ENCODE measurements at places on chromosomes 5 and 9.
A peak's percentile ranks its signal among the peaks of the same experiment; 100 is the strongest.

DNA sequence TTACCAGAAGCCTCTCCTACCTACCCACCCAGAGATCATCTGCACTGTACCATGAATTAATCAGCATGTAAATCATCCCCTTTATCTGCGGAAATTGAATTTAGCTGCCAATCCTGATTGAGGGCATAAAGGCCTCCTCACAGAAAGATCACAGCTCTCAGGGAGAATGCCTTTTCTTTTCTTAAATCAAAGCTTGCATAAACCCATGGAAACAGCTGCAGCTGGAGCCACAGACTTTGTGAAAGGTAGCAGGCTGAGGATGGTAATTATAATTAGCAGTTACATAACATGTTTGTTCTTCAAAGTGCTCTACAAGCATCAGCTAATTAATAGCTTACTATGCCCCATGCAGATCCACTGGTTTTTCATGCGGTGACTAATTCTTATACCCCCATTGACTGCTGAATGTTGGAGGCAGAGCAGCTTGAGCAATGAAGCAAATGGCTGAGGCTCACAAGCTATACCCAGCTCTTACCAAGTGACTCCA is 54.6 kb downstream of the SUSD1 start:
- DNase-seq = no peak

- DNase-seq = no peak
Observed at GRCh38 chr9:16743375-16743774, 127.1 kb downstream of the BNC2 start.

GRCh38 chr5:141272906-141273305 is 27.7 kb downstream of the PCDHB15 start:
- no peak for DNase-seq

DNA sequence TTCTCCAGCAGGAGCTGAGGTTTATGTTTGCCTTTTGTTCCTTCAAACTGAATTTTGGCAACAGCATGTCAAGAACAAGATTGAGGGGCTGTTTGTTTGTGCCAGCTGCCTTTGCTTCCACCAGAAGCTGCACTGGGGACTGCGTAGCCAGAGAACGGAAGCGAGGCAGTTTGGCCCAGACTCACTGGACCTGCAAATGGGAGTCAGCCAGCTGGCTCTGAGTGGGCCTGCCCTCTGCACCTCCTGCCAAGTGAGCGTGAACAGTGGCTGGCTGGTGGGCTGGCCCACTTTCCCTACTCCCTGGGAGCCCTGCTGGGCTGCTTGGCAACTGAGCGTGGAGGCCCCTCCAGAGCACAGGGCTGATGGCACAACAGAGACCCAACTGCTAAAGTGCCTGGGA is 111.6 kb downstream of the GALNT10 start:
- peak; percentile 73 for DNase-seq

- DNase-seq = no peak
Observed at GRCh38 chr5:129601576-129601975, 141.5 kb downstream of the ADAMTS19 start.

DNA sequence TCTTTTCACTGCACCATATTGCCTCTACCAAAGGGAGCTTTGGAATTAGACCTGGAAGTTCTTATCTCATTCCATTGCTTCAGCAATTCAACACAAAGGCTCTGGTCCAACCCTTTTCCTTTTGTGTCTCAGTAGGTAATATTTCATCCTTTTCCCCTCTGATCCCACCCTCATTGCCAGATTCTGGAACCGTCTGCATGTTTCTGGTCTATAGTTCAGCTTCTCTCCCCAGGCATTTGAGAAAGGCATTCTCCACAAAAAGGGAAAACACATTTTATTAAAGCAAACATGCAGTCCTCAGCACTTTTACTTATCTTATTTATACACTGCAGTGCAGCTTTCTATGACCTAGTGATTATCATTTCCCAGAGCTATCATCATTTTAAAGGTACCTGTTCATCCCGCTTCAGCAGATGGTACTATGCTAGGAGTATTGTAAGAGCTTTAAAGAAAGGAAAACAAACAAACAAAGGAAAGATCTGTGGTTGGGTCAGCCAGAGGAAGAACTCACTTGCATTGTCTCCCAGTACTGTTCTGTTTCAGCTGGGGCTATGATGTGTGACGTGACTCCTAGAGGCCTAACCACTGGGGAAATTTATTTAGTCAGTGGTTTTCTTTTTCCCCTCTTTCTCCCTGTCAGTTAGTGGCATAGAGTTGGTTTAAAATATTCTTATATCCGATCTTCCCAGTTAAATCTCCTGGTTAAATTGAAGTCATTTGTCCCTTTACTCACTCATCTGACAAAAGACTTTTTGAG is 269.2 kb downstream of the TMEM38B start:
- DNase-seq = peak; percentile 66

- no peak for DNase-seq
Observed at GRCh38 chr9:113397203-113397631, 3.9 kb downstream of the ALAD start.

GRCh38 chr9:37029776-37030610 is 4.1 kb downstream of the PAX5 start:
- DNase-seq = no peak

- DNase-seq = no peak
Observed at GRCh38 chr9:88187631-88188030, 49.4 kb upstream of the SPATA31C2 start.

- no peak for DNase-seq
Observed at GRCh38 chr9:86093788-86094555, 5.4 kb downstream of the GOLM1 start.

DNA sequence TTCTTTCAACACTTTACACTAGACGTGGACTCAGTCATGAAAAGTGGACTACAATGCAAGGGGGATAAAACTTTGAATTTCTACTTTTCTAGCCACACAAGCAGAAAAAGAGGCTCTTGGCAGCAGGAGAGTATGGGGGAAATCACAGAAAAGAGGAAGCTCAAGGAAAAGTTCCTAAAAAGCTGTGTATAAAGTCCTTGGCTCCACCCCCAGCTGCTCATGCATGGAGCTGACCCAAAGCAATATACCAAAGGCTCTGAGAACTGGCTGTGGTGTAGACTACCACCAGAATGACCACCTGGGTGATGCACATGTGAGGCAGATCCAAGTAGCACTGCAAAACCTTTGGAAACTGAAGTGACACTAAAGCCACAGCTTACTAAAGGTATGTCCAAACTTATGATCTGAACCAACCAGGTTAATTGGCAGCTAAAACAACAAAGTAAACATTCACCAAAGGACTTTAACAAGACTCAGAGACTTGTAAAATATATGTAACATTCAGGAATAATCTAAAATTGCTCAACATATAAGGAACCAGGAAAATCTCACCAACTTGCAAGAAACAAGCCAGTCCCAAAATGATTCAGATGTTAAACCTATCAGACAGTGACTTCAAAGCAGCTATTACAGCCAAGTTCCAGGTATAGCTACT is 55.5 kb upstream of the RASGRF2 start:
- no peak for DNase-seq

GRCh38 chr5:133751421-133751820 is 139.1 kb upstream of the FSTL4 start:
- DNase-seq = no peak

GRCh38 chr5:38921174-38921573 is 75.4 kb downstream of the OSMR start:
- no peak for DNase-seq

- no peak for DNase-seq
Observed at GRCh38 chr5:171428809-171429542, 9.5 kb downstream of the FGF18 start.

DNA sequence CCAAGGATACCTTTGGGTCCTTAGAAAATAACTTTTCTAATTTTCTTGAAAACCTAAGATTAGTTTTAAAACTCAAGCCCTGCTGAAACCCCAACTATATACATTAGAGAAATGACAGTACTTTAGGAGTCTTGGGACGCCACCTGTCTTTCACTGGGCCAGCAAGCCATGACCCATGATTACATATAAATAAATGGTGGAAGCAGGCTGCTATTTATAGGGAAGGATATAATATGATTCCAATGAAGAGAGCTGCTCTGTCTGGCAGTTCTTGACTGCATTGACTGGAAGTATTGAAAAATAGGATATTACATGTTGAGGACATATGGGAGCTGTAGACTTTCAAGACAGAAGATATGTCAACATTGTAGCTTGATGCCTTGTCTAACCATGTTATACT is 7.3 kb downstream of the JMY start:
- no peak for DNase-seq

DNA sequence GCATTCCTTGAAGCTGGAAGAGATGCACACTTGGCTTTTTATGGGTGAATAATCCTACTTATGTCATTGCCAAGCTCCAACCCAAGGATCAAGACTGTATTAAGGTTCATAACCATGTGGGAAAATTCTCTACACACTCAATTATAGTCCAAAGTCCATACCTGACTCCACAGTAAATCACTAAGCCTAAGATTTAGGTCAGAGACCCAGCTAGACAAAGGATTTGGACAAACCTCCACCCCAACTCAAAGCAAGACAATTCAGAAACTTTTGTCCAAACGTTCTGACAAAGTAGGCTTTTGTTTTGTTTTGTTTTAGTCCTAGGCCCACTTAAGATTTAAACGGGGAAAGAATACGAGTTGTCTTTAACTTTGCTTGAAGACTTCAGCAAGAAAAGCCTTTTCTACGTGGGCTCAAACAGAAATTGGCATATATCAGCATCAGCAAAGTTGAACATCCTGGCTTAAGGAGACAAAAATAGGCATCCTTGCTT is 1.7 kb downstream of the MEGF9 start:
- peak; percentile 74 for DNase-seq

DNA sequence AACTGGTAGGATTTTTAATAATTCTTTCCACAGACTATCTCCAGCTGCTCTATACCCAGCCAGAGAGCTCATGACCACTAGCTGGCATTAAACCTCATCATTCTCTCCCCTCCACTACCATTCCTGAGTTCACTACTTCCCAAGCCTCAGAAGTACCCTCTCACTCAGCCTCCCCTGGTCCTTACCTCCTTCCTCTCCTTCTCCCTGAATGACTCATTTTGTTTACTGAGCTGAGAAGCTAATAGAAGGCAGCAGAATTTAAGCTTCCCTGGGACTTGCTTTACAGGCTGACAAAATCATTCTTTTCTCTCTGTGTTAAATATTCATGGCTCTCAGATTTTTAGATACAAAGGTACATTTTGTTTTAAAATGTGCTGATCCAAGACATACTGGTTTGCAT is 305.4 kb downstream of the TLR4 start:
- DNase-seq = peak; percentile 68

DNA sequence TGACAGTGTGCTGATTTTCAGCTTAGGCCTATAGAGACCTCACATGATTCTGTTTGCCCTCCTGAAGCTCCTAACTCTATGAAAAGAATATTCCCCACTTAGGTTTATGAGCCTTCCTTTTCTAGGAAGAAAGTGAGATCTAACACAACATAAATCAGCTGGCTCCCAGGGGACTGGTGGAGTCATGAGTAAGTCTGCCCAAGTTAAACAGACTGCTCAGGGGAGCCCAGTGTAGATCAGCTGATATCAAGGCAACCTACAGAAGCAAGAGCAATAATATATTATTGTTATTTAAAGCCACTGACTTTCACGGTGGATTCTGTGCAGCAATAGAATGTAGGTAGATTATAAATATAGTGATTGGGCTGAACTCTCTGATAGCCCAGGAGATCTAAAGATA is 1978.6 kb upstream of the CDH6 start:
- no peak for DNase-seq

GRCh38 chr9:128091144-128091543 is 23.1 kb downstream of the SLC25A25 start:
- DNase-seq = peak; percentile 87

GRCh38 chr9:96183751-96184150 is 118.2 kb downstream of the HSD17B3 start:
- DNase-seq = no peak

GRCh38 chr5:4553130-4553529 is 587.0 kb upstream of the ADAMTS16 start:
- DNase-seq = no peak

DNA sequence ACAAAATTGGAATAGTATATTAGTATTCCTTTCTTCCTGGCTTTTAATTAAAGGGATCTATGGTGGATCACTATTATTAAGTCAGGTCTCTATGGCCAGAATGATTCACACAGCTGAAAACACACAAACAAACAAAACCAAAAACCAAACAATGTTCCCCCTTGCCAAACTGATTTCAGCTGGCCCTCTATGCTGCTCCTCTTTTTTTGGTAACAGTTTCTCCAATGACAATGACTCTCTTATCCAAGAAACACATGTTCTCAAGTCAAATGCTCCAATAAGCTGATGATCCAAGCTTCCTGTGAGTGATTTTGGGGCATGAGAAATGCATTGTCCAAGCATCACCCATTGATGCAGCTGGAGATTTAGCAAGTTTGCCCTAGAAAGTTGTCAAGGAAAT is 193.4 kb upstream of the TUT7 start:
- no peak for DNase-seq

DNA sequence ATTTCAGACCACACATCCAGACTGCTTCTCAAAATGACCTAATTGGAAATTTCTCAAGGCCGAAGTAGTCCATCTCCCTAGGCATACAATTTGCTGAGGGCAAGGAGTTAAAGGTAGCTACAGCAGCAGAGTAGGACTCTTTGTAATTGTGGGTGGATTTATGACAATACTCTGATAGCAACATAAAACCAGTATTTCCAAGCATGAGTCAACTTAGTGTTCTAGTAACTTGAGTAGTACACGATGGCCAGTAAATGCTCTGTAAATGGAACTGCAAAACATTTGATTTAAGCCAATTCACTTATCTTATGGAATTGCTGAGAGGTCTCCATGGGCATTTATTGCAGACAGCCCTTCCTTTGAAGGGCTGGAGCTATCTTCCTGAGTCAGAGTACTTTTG is 352.2 kb downstream of the PLK2 start:
- no peak for DNase-seq

- no peak for DNase-seq
Observed at GRCh38 chr9:111180811-111181210, 142.5 kb upstream of the LPAR1 start.

- DNase-seq = no peak
Observed at GRCh38 chr5:167442922-167443321, 848.5 kb upstream of the WWC1 start.

Measured in pons (tissue), 1 donor.